RWPE2 (cell line): ENCODE measurements at places on chromosomes 11 and 22.

- DNase-seq, result no peak
These were observed 147.9 kb downstream of the ATG16L2 start for GRCh38 chr11:72962084-72962483.

GRCh38 chr11:76107971-76108370 lies 98.3 kb downstream of the WNT11 start:
- DNase-seq, result no peak

DNA sequence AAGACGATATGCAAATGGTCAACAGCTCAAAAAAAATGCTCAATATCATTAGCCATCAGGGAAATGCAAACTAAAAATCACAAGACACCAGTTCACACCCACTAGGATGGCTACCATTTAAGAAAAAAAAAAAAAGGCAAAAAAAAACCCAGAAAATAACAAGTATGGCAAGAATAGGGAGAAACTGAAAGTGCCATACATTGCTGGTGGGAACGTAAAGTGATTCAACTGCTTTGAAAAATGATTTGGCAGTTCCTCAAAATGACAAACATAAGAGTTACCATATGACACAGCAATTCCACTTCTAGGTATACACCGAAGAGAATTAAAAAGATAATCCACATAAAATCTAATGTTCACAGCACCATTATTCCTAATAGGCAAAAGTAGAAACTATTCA lies 47.5 kb downstream of the PICALM start:
- no peak for DNase-seq

GRCh38 chr22:38802671-38803121 lies 8.8 kb upstream of the DNAL4 start:
- peak; percentile 86 for DNase-seq

DNA sequence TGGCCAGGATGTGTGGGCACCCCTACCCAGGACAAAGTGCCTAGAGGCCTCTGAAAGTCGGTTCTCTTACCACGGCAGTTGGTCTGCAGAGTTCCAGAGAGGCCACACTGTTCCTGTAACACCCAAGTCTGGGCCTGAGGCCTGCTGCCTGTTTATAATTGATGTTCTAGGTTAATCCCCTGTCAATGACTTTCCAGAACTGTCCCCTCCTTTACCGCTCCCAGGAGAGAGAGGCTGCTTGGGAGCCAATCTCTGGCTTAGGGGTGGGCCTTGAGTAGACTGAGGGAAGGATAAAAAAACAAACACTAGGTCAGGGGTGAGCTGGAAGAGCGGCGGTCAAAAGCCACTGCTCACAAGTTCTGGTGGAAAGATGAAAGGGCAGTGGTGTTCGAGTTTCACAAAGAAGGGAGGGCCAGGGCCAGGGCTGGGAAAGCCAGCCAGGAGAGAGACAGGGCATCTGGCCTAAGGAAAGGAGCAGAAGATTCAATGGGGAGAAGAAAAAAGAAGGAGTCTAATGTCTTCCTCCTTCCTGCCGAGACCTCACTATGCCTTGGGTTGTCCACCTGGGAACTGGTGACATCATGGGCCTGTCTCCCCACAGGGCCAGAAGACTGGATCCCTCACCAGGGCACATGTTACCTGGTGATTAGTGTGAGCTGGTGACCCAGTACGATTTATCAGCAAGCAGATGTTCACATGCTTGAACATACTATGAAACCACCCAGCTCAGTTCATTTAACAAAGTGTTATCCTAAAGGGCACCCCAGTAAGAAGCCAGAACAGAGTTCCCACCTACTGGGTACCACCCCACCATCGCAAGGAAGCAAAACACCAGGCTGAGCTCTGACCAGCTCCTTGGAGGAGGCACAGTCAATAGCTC lies 50.2 kb downstream of the PC start:
- DNase-seq, result no peak

DNA sequence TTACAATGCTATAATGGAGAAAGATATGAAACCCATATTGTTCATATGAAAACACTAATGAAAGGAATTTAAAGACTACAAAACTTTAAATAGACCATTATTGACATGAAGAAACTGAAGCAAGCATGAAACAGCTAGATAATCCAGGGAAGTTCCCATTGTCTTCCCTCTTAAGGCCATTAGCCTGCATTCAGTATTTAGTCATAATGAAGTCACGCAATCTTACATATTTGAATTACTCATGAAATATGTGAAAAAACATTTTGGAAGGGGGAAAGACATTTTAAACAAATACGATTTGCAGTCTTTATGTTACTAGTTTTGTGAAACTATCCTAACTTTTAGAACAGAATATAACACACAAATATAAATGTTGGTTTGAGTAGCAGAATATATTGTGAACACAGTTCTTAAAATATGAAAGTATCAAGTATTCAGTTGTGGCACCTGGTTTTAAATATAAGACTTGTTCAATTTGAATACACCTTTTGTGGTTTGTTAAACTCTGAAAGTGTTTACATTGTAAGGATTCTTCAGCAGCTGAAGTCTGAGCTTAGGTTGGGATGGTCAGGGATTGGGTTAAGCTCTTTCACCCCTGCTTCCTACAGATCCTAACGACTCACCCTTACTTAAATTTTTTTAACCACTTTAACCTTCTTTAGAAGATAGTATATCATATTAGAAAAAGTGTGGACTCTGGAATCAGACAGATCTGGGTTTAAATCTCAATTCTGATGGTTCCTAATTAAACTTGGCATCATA lies 500.3 kb upstream of the TENM4 start:
- DNase-seq, result no peak

DNA sequence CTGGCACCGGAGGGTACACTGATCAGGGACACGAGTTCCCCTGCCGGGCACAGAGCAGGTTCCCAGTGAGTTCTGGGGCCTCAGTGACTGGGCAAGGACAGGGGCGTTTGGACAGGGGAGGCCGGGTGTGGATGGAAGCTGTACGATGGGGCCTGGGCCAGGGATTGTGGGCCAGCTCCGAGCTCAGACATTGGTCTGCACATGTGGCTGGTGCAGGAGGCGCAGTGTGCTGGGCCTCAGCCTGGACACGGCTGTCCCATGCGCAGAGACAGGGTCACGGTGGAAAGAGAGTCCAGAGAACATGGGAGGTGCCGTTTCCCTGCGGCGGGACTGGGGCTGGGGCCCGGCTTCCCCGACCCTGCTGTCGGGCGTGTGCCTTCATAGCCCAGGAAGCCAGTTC lies 60.7 kb downstream of the CDKN1C start:
- no peak for DNase-seq

GRCh38 chr22:48238284-48238915 lies 1476.0 kb downstream of the TBC1D22A start:
- DNase-seq, result no peak
